ENCODE measurements at places on chromosomes 5 and 9.
A peak's percentile ranks its signal among the peaks of the same experiment; 100 is the strongest.

DNA sequence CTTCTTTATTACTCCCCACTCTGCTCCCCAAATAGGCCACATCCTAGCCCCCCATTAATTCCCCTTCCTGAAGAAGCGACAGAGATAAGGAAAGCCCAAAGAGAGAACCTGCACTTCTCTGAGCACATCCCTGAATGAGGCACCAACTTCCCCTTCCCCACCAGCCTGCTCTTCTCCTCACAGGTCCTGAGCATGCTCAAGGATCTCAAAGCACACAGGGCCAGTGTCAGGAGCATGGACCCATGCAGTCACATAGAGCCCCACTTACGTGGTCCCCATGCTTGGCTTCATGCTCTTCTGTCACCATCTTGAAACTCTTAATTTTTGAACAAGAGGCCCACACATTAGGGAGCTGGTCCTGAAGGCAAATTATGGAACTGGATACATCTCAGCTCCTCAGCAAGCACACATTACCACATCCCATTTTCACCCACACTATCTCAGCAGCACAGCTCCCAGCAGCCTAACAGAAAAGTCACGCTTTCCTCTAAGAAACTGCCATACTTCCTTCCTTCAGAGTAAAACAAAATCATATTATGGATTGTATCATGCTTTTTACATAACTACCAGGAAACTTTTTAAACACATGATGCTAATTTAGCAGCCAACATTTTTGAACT lies 99.8 kb downstream of the NFIB start:
- DNase-seq = no peak

- no peak for DNase-seq
Observed at GRCh38 chr9:126684345-126684744, 70.6 kb downstream of the LMX1B start.

DNA sequence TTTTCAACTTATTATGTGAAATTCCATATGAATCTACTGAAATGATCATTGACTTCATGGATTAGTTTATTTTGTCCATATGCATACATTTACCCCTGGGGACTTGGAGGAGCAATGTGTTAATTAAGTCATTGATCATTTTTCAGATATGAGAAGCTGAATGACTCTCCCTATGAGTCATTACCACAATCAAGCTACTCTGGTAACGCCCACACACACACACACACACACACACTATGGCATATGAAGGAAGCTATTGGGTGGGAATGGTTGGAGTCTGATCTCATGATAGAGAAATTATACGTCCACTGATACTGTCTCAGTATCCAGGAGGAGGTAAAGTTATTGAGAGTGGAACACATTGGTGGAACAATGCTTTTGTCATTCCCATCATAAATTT lies 528.9 kb downstream of the AGTPBP1 start:
- DNase-seq = peak; percentile 88

DNA sequence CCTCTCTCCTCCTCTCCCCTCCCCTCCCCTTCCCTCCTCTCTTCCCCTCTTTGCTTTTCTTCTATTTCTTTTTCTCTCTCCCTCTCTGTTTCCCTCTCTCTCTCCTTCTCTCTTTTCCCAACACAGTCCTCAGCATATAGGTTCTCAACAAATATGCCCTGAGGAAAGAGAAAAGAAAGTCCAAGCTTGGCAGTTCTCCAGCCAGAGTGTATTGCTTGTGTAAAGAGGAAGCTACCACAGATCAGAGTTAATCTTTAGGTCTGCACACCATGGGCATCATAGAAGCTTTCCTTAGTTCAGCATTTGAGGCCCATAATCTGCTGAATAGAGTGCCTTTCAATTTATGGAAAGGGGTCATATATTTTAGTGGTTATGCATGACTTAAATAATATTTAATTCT lies 382.8 kb upstream of the WWC1 start:
- peak; percentile 14 for DNase-seq

DNA sequence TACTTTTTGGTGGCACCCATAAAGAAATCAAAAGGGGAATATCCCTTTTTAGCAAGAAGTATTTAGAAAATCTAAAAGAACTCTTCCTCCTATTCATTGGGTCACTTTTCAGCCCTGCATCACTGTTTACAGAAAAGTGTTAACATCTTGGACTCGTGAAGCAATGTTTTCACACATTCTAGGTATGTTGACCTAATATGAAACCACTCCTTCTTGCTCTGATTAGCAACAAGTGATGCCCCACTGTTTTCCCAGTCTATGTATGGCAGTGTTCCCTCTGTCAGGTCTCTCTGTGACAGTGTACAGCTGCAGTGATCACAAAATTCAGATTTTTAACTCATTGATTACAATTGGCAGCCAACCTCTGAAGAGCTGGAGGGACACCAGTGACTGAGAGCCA lies 148.2 kb upstream of the SLC12A2 start:
- DNase-seq = no peak

DNA sequence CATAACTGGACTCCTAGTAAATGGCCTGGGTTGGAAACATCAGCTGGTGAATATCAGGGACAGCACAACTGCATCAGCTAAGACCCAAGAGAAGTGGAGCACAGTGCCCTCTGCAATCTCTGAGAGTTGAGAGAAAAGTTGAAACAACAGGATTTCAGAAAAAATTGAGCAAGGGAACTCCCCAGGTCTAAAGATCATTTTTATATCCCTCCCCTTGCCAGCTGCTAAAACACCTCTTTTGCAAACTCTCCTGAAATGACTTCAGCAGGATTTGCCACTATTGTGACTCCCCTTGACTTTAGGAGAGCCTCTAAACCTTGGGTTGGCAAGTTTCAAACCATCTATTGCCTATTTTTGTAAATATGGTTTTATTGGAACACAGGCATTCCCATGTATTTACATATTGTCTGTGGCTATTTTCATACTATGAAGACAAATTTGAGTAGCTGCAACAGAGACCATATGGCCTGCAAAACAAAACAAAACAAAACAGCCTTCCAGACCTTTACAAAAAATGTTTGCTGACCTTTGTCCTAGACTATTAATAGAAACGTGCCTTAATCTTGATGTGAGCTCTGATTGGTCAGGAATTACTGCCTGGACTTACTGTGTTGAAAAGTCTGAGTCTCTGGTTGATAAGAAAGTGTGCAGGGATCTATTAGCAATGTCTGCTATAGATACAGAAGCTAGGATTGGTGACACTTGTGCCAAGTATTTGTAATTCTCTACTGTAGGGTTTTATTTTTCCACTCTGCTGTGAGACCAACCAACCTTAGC lies 37.7 kb upstream of the PLPPR1 start:
- DNase-seq = no peak

DNA sequence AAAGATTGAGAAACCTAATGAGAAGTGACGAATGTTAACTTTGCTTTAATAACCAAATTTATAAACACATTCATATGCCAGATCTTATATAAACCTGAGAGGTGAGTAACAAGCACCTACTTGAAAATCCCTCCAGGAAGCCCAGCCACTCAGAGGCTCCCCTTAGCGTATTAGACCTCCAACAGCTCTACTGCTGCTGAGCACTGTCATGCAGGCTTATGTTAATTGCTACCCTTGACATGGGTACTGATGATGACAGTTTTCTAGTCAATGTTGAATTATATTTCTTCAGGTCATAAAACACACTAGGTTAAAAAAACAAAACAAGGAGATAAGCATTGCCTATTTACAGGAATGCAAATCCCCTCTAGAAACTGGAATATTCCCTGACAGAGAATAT lies 161.2 kb downstream of the MPDZ start:
- DNase-seq = no peak

DNA sequence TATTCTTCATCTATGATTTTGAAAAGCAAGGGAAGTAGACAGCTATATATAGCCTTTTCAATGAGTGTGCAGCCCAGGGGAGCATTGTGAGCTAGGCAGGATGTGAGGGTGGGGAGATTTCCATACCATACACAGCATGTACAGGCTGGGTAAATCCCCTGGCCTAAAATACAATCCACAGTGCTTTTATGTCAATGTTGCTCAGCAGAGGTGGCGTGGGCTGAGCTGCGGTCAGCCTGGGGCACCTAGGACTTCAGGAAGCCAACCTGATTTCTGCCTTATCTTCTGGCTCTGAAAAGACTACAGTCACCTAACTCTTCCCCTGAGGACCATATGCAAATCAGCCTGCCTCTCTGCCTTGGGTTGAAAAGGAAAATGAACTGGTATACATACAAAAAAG lies 6.3 kb upstream of the GARIN3 start:
- DNase-seq = no peak

GRCh38 chr5:150107909-150108447 lies 21.6 kb upstream of the CSF1R start:
- DNase-seq = no peak

GRCh38 chr9:87040410-87041009 lies 93.2 kb upstream of the GAS1 start:
- no peak for DNase-seq

DNA sequence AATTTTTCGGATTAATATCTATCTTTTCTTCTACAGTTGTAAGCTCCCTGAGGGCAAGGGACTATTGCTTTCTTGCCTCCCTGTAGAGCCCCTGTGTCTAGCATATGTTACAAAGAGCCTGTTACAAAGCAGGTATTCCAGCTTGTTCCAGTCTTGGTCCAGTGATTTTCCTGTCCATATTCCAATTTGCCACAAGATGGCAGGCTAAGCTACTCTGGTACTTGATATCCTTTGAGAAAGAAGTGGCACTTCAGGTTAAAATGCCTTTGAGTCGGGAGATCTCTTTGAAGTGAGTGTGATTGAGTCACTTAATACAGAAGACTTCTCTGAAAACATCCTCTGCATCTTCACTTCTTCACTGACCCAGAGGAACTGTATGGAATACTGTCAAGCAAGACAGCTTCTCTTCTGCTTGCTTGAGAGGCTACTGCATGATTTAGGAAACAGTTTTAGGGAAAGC lies 24.5 kb downstream of the CAVIN4 start:
- peak; percentile 53 for DNase-seq

- no peak for DNase-seq
Observed at GRCh38 chr5:78025540-78025939, 249.4 kb upstream of the TBCA start.

DNA sequence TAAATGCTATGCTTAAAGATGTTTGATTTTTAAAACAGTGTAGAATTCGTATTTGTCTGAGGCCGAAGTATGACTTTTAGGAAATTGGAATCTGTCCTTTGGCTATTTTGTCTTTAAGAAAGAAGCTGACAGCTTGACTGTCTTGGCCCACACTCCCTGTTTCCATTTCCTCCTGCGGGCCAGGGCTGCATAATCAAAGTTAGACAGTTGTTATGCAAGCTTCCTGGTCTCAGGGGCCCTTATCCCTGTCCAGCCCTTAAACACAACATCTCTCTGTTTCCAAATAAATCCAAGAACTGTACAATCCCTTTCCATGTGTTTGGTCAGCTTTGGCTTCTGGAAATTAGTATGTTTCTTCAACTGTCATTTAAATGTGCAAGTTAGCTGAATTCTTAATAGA lies 54.6 kb upstream of the ECM2 start:
- no peak for DNase-seq

Data from HT1080 (cell line).